AG04449 (cell line): ENCODE measurements at places on chromosomes 1 and 21.

DNA sequence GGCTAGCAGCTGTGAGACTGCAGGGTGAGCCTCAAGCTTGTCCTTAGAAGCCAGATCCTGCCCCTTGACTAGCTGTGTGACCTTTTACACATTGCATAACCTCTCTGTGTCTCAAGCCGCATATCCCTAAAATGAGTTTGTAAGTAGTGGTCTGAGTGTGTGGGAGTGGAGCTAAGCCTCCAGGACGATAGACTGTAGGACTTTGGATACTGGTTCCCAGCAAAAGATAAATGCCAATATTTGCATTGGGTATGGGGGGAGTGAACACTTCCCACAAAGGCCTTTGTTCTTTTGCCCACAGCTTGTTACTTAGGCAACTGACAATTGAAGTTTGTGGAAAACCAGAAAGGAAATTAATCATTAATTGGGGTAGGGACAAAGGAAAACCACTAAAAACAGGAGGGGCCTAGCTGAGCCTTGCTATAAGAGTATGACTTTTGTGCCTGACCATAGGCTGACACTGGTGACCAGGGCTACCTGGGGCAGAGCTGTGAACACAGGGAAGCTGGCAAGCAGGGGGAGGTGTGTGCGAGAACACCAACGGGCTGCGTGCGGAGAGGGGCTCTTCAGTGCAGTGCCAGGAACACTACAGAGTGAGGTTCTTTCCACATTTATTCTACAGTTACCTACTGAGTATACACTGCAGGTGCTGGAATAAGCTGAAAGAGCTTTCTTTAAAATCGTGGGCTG is 102.4 kb upstream of the ETV3 start:
- no peak for DNase-seq

GRCh38 chr1:117860896-117861610 is 68.4 kb downstream of the GDAP2 start:
- DNase-seq, result peak; percentile 70

DNA sequence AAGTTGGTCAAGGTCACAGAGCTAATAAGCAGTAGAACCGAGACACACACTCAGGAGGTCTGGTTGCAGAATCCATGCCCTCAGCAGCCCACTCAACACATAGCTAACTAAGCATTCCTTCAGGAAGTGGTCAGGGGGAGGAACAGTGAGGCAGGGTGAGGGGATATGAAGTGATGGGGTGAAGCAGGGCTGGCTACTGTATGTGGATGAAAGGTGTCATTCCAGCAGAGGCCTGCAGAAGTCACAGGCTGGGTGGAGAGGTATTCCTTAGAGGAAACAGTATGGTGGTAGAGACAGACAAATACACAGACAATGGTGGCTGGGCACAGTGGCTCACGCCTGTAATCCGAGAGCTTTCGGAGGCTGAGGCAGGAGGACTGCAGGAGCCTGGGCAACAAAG is 14.1 kb downstream of the TMCO4 start:
- no peak for DNase-seq

DNA sequence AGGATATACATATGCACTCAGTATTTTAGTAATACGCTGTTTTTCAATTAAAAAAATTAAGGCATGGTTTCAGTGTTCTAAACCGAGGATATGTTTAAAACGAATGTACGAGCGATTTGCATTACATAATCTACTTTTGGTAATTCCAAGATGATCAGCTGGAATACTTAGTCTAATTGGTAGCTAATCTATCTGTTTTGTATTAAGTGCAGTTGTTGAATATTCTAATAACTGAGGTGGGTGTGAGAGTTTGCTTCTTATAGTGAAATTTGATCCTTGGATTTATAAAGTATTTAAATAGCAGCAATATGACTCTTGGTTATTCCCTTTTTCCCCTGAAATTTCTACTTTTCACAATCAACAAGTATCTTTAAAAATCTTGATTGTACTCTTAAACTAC is 1.3 kb downstream of the RNF2 start:
- DNase-seq, result no peak

DNA sequence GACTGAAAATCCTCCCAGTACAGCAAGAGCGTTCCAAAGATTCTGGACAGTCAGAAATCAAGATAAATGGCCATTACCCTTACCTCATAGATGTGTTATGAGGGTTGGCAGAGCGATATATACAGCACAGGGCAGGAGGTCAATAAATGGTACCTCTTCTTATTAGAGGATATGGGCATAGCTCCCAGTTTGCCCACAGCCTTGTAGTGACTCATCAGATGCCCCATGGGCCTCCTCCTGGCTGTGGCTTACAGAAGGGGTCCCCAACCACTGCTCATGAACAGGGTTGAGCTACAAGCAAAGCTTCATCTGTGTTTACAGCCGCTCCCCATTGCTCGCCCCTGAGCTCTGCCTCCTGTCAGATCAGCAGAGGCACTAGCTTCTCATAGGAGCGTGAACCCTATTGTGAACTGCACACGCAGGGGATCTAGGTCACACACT is 7.3 kb upstream of the IFNGR2 start:
- DNase-seq, result no peak

DNA sequence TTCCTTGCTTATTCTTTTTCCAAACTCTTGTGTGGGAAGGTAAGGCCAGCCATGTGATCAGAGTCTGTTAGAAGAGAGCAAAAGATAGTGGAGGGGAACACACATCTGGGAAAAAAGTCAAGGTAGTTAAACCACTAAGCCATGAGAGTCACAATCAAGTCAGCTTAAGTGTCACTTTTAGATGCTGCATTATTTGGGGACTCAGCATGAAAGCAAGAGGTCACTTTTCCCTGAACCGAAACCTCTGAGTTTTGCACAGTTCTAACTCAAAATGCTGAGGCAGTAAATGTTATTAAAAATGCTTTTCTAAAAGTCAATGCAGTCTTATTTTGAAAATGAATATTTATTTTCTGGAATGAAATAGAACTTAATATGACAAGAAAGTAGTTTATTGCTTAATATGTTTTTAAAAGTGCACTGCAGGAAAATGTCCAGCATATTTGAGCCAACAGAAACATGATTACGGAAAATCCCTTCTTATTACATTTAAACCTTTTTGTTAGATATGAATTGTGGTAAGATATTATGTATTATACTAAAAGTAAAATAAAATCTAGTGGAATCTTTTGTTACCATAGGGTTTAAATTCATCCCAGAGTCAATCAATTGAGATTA is 69.3 kb downstream of the RBM11 start:
- no peak for DNase-seq

- DNase-seq, result no peak
Observed at GRCh38 chr1:65758128-65758527, 34.6 kb upstream of the PDE4B start.

DNA sequence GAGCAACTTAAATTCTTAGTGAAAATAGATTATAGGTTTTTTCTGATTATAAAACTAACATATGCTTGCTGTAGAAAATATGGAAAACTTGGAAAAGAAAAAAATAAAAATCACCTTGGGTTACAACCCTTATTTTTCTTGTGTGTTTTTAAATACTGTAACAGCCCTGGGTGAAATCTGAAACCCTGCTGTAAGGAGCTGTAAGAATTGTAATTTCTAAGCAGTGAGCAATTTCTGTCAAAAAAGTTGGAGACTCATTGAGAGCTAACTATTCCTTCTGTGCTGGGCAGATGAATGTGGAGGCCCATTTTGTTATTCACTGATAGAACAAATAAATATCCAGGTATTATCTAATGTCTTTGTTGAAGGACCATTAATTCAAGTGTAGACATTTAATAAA is 42.6 kb downstream of the ADCY10 start:
- no peak for DNase-seq

DNA sequence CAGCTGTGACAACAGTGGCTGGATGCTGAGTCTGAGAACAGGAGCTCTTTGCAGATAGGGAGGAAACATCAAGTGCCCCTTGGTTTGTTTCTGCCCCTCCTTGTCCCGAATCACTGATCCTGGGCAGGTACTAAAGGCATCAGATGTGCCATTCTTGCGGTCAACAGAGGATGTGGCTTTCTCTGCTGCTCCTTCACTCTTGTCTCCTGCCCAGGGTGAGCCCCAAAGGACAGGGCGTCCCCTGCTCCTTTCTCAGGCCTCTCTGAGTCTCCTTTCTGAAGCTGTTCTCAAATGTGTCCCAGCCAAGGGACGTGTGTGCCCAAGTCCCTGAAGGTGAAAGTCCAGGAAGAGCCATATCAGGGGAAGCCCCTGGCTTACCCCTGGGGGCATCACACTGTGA is 31.7 kb downstream of the SLC37A1 start:
- no peak for DNase-seq

DNA sequence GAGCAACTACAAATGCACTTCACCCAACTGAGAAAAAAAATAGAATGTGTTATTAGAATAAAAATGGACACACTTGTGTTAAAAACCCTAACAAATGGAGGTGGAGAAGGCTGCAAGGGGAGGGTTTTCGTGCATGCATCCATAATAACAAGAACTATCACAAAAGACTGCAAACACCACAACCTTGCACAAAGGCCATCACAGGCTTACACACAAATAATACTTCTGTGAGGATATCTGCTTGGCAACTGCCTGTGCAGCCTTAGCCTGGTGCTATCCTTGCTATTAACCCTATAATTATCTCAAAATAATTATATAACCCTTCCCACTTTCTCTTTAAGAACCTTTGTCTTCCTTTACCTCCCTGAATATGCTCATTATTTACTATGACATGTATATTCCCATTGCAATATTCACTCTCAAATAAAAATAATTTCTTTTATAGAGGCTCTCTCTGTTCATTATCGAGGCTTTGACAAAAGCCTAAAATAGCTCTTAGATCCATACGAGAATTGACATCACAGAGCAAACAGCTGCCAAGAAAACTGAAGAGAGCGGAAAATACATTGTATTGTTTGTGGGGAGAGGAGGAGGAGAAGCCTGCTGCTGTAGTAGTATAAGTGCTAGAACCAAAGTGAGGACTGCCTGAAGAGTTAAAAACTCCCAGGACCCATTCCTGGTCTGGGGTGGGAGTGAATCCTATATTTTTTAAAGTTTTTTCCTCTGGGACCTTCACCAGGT is 1768.7 kb downstream of the BRINP3 start:
- no peak for DNase-seq

- no peak for DNase-seq
Observed at GRCh38 chr1:156922986-156923669, 2.7 kb downstream of the LRRC71 start.

DNA sequence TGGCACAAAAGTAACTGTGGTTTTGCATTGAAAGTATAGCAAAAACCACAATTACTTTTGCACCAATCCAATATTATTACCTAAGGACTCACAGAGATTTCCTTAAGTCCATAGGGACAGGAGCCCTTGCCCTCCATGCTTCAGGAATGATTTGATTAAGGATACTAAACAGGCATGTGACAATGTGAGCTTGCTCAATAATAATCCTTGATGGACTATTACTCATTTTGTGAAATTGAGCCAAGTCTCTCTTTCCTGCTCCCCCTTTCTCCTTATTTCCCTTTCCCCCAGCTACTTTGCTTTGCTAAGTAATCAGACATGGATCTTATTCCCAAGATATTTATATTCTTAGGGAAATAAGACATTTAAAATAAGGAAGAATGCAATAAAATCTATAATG is 21.6 kb upstream of the RGL1 start:
- no peak for DNase-seq

GRCh38 chr1:24045771-24046170 is 65.6 kb upstream of the SRSF10 start:
- no peak for DNase-seq

GRCh38 chr1:154104433-154105082 is 50.3 kb downstream of the NUP210L start:
- no peak for DNase-seq

GRCh38 chr1:1264868-1265272 is 8.8 kb downstream of the UBE2J2 start:
- peak; percentile 98 for DNase-seq

DNA sequence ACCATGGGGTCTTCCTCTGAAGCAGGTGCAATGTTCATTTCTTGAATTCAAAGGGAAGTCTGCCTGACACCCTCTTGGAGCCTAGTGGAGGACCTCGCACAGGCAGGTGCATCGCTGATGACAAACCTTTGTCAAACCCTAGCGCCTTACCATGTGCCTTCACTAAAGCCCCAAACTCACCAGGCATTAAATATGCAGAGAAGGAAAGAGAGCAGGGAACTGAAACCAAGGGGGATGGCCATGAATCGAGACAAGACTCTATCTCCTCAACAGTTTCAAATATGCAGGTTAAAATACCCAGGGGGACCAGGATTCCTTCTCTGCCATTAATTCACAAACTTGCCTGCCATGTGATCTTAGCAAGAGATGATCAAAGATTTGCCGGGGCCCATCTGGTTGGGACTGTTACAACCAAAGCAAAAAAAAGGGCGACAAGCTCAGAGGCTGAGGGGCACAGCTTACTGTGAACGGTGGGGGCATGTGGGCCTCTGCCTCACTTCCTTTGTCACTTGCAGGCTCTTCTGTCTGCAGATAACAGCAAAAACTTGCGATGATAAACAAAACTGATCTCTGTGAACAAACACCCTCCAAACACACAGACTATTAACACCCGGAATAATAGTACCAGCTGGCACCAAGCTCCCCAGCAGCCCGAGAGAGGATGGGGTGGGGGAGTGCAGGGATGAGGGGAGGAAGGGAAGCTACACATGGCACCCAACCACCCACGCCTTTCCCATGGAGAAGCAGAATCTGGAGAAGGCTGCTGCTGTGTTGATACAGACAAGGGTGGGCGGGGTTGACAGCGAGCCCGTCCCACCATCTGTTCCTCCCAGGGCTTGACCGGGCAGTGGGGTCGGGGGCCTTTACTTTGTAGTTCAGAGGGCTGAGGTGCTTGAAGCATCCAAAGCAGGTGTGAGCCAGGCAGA is 33.9 kb downstream of the TMEM63A start:
- DNase-seq, result no peak

DNA sequence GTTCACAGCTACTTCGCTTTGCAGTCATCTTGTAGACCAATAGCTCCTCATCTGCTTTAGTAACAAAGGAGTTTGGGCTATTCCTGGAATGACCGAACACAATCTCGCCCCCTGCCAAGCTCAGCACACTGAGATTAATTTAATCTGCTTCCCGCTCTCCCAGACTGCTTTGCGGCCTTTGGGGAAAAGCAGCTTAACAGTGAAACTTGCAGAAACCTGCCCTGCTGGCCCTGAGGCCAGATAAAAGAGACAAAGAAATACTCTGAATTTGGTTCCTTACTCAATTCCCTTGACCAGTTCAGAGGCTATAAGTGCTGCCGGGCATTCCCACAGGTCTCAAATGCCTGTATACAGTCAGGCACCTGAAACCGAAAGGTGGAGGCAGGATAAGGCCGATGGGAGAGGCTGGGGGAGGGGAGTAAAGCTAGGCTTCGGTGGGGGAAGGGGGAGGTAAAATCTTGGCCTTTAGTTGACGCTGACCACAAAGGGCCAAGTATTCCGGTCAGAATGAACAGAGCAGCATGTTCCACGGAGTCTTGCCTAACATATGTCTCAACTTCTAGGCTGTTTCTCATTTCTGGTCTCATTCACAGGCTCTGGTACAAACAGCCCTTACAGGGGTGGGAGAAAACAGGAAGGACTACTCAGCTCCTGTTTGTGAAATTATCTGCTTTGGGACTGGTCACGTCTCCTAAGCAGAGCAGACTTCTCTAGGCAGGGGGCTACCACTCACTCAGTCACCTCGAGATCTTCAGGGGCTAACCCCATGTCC is 17.7 kb upstream of the A3GALT2 start:
- no peak for DNase-seq
